ENCODE measurements at places on chromosomes 16 and 17.

DNA sequence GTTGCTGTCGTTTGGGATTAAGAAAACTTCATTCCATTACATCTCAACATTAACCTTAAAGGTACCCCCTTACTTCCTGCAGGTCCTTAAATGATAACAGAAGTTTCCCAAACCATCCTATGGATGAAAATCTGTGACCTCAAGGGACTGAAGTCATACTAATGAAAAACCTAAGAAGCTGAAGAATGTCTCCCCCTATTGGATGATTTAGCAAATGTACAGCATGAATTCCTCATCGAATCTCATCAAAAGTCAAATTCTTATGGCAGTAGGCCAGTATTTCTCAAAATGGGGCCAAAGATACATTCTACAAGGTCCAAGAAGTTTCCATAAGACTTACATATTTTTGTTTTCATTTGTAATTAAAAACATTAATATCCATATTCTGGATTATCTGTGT lies 13.5 kb downstream of the SCO1 start:
- DNase-seq = peak; percentile 8

DNA sequence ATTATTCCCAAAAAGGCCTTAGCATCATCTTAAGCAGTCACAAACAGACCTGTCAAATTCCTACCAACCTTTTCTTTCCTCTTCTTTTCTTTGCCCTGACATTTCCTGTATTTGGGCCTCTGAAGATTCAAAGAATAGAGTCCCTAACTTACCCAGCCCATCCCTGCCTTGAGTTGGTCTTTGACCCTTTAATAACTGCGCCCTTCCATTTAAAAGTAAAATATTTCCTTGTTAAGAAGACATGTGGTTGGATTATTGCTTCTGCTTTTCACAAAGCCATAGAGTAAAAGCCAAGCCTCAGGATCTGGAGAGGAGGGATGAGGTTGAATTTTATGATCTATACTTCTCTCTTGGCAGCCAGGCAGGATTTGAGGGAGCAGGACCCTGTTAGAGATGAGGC lies 13.2 kb upstream of the CCL23 start:
- DNase-seq = no peak

DNA sequence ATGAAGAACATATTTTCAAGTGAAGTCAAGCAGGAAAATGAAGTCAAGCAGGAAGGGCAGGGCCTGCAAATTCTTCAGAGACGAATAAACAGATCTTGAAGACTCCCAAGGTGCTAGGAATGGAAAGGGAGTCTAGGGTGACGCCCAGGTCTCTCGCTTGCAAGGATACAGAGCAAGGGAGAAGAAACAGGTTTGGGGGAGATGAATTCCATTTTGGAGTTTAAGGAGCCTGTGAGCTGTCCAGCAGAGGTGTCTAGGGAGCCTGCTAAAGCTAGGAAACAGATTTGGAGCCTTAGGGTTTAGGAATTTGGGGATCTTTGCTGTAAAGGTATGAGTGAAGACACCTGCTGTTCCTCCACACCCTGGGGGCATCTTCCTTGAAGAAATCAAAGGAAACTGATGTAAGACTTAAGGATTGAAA lies 2.0 kb upstream of the UNKL start:
- no peak for DNase-seq

DNA sequence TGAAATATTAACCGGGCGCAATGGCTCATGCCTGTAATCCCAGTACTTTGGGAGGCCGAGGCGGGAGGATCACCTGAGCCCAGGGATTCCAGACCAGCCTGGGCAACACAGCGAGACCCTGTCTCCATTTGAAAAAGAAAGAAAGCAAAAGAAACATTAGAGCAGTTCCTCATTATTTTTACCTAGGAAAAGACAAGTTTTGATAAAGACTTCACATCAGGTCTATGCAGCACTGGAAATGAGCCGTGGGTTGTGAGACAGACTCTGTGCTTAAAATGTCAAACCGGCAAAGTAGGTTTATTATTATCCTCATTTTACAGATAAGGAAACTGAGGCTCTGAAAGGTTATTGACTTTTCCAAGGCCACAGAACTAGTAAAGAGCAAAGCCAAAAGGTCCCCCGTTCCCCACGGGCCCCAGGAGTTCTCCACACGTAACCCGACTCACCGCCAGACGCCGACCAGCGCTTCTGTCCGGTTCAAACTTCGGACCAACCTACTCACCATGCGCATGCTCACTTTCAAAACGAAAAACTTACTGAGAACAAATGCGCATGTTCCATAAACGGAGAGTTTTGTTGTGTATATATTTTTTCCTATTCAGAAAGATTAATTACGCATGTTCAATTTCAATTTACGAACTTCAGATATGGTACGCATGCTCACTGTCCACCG lies 356 bp downstream of the TUBD1 start:
- DNase-seq = no peak

DNA sequence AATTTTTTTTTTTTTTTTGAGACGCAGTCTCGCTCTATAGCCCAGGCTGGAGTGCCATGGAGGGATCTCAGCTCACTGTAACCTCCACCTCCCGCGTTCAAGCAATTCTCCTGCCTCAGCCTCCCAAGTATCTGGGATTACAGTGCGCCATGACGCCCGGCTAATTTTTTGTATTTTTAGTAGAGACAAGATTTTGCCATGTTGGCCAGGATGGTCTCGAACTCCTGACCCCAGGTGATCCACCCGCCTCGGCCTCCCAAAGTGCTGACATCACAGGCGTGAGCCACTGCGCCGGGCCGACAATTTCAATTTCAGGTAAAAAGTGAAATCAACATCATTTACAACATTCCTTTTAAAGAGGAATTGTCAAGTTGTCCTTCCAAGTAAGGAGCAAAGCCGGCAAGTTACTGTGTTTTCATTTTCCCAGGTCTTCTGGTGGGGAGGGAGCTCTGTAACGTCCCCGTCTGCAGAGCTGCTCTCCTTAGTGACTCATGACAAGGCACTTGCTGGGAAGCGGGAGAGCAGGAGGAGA lies 873 bp downstream of the NPLOC4 start:
- DNase-seq = no peak

DNA sequence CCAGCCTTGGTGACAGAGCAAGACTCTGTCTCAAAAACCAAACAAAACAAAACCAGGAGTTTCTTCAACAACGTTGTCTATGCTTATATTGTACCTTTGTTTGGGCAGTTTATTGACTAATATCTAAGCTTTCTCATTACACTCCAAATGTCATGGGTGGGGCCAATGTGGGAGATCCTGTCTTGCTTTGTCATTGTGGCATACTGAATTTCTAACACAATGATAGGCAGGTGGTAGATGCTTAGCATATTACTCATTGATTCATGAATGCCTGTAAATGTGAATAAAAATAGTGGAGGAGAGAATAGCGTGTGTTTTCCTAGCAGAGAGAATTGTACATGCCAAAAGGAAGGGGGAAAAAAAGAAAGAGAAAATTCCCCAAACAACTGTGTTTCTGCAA lies 802.5 kb upstream of the EEF2KMT start:
- DNase-seq = no peak

- peak; percentile 65 for DNase-seq
These were observed 13.1 kb upstream of the SEPHS2 start for GRCh38 chr16:30458561-30459394.

GRCh38 chr16:26391833-26392232 lies 674.9 kb upstream of the C16orf82 start:
- no peak for DNase-seq

DNA sequence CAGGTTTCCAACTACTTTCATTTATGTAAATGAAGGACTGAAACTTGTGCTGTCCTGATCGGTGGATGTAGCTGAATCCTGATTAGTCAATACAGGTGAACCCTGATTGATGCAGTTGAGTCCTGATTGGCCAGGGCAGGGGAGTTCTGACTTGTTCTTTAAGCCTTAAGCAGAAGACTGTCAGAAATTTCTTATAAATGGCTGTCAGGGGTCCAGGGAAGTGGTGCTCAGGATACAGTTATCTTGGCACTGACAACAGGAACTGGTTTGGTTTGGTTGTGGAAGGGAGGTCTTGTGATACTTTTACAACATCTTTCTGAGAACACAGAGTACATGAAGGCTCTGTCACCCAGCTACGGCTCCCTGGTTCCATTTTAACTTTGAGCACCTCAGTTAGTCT lies 132.1 kb downstream of the KCNJ12 start:
- DNase-seq = no peak

GRCh38 chr17:16573466-16573865 lies 4.5 kb upstream of the ZNF287 start:
- DNase-seq = no peak

GRCh38 chr17:51287412-51287811 lies 27.1 kb downstream of the UTP18 start:
- no peak for DNase-seq

DNA sequence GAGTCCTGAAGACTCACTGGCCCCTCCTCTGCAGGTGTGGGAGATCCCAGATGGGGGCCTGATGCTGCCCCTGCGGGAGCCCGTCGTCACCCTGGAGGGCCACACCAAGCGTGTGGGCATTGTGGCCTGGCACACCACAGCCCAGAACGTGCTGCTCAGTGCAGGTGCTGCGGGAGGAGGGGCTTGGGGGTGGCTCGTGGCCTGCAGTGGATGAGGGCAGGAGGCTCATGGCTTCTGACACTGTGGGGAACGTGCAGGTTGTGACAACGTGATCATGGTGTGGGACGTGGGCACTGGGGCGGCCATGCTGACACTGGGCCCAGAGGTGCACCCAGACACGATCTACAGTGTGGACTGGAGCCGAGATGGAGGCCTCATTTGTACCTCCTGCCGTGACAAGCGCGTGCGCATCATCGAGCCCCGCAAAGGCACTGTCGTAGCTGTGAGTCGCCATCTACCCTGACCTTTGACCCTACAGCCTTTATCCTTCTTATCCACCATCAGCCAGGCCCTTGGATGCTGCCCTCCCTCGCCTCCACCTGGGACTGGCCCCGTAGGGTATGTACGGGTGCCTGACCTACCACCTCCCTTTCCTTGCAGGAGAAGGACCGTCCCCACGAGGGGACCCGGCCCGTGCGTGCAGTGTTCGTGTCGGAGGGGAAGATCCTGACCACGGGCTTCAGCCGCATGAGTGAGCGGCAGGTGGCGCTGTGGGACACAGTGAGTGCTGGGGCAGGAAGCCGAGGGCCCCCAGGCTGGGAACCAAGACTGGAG lies 3.6 kb downstream of the CORO1A start:
- peak; percentile 55 for DNase-seq
